Activated naive CD4-positive, alpha-beta T cell (primary cell): ENCODE measurements at places on chromosomes 5 and 9.

- no peak for DNase-seq
Observed at GRCh38 chr5:176639981-176640380, 7.3 kb upstream of the TSPAN17 start.

- DNase-seq, result no peak
Observed at GRCh38 chr9:3511551-3511950, 14.2 kb downstream of the RFX3 start.

DNA sequence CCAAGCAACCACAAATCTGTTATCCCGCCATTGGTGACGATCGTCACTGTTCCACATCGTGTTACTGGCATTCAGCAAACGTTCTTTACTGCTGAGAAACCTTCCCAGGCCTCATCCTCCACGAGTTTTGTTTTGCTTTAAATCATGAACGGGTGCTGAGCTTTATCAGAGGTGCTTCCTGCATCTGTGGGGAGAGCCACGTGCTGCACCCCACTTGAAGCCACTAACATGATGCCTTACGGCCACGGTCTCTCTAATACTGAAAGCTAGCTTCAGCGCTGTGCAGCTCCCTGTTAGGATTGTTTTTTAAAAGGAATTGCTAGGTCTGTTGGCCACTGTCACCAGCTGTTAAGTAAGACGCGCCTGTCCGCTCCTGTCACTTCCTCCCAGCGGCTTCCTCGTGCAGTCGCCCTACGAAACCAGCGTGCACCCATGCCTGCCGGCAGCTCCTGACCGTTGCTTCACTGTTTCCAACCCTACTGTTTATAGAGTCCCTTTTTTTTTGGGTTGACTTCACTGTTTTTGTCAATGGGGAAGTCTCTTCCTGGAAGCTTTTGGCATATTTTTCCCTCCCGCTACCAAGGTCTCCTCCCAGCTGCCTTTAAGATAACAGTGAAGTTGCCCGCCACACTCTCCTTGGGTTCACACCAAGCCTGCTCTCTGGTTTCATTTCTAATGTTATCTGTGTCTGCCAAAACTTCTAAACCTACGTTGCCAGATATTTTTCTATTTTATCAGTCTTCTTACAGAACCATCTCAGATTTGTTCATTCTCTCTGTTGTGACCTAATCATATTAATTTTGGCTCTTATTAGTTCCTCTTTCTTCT lies 20.3 kb downstream of the LPCAT1 start:
- DNase-seq, result no peak

- DNase-seq, result no peak
Observed at GRCh38 chr5:134609232-134609851, 23.3 kb downstream of the SAR1B start.

DNA sequence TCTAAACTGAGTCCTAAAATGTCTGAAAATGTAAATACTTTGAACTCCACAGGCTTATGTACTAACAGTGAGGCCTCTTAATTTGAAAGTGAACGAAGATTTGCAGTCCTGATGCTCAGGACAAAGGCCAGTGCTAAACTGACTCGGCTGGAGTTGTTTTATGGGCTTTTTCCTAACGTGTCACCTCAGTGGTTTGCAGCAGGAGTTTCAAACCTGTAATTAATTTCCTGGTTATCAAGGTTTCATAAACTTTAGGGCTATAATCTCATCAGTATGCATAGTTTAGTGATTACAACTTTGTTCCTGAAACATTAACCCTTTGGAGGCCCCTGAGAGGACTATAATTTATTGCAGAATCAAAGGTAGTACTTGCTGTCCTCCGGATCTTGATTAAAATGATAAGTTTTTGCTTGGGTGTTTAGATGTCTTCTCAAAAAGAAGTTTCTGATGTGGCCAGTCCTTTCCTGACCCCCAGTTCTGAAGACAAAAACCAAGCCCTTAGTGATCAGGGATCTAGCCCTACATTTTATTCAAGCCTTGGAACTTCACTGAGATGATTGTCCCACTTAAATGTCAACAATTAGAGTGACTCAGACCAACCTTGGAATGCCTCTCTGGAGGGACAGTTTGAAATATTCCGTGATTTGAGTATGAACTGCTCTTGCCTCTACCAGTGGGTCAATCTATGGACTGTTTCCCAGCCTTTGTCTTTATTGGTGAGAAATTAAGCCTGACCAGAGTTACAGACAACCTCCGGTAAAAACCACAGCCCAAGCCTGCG lies 11.1 kb upstream of the S100Z start:
- DNase-seq, result no peak

DNA sequence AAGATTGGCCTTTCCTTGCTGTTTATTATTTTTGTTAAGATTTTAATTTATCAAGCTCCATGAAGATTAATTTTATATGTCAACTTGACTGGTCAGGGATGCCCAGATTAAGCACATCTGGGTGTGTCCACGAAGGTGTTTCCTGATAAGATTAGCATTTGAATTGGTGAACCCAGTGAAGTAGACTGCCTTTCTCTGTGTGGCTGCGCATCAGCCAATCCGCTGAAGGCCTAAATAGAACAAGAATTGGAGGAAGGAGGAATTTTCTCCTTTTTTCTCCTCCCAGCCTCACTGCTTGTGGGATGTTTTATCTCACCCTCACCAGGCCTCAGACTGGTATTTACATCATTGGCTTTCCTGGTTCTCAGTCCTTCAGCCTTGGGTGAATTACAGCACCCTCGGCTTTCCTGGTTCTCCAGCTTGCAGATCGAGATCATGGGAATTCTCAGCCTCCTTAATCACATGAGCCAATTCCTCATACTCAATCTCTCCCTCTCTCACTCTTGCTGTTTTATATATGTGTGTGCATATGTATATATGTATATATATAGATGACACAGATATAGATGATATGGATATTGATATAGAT lies 135.4 kb upstream of the SPEF2 start:
- no peak for DNase-seq

GRCh38 chr5:132147663-132148062 lies 74.1 kb downstream of the CSF2 start:
- no peak for DNase-seq

- no peak for DNase-seq
Observed at GRCh38 chr5:158435161-158435616, 576.2 kb upstream of the CLINT1 start.

GRCh38 chr5:145825751-145826180 lies 9.4 kb downstream of the PRELID2 start:
- DNase-seq, result no peak

DNA sequence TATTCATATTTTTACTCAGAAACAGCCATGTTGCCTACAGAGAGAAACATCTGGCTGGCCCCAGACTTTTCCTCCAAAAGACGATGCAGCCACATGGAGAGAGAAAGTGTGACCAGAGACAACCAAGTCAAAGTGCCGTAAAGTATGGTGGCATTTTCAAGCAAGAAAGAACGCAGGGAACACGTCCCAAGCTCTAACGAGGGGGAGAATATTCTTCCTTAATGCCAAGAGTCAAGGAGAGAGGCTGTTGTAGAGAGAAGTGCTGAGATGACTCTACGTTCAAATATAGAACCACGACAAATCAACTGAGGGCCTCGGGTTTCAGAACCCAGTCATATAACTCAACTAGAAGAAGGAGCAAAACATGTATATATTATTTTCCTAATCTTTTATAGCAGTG lies 55.9 kb downstream of the FNBP1 start:
- DNase-seq, result no peak

DNA sequence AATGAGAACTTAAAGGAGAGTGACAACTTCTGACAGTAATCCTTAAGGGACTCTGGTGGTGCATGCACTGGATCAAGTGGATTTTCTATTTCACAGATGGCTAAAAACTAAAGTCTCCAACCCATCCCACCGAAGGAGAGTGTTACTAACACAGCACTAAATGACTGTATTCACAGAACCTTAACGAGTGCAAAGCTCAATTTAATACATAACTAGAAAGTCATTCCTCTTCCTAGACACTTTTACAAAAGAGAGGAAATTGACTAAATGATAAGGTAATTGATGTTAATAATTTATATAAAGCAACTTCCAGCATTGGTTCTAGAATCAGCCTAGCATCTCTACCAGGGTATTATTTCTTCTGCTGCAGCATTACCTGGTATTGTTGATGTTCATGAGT lies 189.8 kb downstream of the ADAMTS12 start:
- no peak for DNase-seq

GRCh38 chr9:37801287-37801850 lies 772 bp downstream of the DCAF10 start:
- no peak for DNase-seq

GRCh38 chr5:71937921-71938698 lies 169.2 kb upstream of the MAP1B start:
- no peak for DNase-seq

GRCh38 chr9:14350349-14350728 lies 36.4 kb upstream of the NFIB start:
- no peak for DNase-seq

DNA sequence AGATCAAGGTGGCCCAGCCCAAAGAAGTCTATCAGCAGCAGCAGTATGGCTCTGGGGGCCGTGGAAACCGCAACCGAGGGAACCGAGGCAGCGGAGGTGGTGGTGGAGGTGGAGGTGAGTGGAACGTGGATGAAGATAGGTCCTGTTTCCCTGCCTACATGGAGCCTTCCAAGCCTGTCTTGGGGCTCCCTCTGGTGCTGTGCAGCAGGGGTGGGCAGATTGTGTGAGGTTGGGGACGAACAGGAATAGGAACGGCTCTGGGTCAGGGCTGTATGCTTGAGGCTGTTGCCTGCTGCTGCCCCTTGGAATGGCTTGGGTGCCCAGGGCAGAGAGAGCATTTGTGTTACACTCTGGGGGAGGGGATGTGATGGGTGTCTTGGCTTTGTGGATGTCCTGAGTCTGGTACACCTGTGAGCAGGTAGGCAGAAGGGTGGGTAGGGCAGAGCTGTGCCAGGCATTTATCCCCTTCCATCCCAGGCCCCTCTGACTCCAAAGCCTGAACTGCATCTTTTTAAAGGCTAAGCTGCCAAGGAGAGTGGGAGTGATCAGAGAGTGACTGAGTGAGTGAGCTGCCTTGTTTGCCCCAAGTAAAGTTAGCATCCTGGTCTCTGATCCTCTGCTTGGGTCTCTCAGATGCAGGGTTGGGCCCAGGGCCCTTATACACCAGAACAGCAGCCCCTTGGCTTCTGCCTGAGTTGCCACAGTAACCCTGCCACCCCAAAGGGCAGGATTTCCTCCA lies 5.2 kb downstream of the HNRNPAB start:
- no peak for DNase-seq

- DNase-seq, result no peak
Observed at GRCh38 chr5:96788112-96788749, 19.5 kb downstream of the ERAP1 start.

GRCh38 chr5:93206203-93206602 lies 374.8 kb downstream of the NR2F1-AS1 start:
- DNase-seq, result no peak

DNA sequence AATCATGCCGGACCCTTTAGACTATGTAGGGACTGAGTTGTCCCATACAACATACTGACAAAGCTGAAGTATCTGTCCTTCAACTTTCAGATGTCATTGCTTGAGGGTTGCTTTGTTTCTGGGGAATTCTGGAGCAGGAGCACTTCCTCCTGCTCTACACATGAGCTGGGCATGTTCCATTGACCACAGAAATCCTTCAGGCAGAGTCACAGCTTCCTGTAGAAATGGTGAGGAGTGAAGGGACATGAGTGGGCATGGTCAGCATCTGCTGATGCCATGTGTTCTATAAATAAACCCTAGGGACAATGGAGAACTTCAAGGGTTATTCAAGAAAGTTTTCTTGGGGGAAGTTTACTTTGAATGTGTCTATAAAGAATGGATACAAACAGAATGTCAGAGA lies 296.6 kb upstream of the FBXL7 start:
- DNase-seq, result no peak

- no peak for DNase-seq
Observed at GRCh38 chr9:18143073-18143745, 330.7 kb upstream of the ADAMTSL1 start.

GRCh38 chr5:124697501-124697900 lies 48.9 kb downstream of the ZNF608 start:
- no peak for DNase-seq

GRCh38 chr5:33973271-33973670 lies 11.2 kb downstream of the SLC45A2 start:
- no peak for DNase-seq

GRCh38 chr9:125540497-125540896 lies 166.5 kb downstream of the MAPKAP1 start:
- DNase-seq, result no peak

- DNase-seq, result no peak
Observed at GRCh38 chr5:164680216-164680615, 1174.8 kb downstream of the MAT2B start.
